ENCODE measurements at places on chromosomes 1 and 21.

- DNase-seq, result no peak
Measured at GRCh38 chr1:46506470-46507219, 17.0 kb downstream of the DMBX1 start.

DNA sequence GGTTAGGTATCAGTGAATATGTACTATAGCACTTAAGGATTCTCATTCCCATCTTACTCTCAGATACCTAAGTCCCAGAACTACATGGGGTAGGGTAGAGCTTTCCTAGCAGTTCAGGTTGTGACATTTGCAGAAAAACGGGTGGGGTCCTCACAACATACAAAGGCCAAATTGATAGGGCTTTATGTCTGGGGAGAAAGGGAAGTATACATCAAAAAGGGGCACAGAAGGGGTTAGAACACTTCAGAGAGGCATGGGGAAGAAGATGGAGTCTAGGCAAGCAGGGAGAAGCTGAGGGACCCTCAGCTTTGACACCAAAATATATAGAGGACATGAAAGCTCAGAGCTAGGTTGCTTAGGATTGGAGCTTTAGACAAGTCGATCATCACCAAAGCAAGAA, 3.6 kb downstream of the UROD start:
- DNase-seq, result no peak

GRCh38 chr1:204190212-204191211, 5.8 kb downstream of the KISS1 start:
- DNase-seq, result no peak

- DNase-seq, result peak; percentile 40
Measured at GRCh38 chr1:61011561-61012263, 70.6 kb upstream of the NFIA start.

DNA sequence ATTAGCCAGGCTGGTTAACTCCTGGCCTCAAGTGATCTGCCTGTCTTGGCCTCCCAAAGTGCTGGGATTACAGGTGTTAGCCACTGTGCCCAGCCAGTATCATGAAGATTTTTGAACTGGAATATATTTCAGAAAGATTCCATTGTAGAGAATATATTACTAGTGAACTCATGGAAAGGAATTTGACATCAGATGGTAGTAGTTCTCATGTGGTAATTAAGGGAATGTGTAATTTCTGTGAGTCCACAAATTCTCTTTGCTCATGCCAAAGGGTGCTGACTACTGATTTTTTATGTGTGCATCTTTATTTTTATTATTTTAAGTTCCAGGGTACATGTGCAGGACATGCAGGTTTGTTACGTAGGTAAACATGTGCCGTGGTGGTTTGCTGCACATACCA, 10.4 kb downstream of the DTL start:
- no peak for DNase-seq

DNA sequence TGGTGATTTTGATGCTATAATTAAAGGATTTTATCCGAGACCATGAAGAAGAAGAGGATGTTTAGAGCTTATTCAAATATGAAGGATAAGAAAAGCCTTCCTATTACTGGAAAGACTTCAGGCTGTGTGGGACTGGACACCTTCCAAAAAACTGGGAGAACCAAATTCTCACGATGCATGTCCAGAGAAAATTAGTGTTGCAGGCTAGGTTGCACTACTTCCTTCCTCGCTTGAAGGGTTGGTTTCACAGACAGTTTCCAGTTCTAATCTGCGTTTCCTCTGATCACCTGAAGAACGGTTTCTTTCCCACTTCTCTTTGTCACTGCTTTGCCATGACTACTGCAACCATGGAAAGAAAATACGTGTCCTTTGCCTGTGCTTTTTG, 2.0 kb downstream of the MTARC2 start:
- DNase-seq, result no peak

DNA sequence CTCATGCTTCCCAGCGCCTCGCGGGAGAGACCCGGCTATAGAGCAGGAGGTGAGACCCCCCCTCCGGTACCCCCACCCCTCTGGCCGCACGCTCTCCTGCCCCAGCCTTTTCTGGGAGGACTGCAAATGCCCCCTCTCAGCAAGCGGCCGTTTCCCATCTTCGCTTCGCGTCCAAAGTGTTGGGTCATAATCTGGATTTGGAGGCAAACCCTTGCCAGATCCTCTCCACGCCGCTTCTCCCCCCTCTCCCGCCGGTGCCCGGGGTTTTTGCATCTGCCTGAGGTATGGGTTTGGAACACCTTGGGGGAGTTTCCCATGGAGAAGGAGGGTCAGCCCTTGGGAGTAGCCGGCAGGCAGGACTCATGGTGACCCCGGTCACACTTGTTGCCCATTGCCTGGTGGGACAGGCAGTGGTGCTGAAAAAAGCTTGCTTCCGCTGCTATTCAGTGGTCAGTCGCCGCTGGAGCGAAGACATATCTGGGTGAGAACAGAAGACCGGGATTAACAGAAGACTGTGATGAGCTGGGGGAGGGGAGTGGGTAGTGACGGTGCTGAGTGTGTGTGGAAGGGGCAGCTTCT, 935 bp downstream of the KCNK2 start:
- no peak for DNase-seq

DNA sequence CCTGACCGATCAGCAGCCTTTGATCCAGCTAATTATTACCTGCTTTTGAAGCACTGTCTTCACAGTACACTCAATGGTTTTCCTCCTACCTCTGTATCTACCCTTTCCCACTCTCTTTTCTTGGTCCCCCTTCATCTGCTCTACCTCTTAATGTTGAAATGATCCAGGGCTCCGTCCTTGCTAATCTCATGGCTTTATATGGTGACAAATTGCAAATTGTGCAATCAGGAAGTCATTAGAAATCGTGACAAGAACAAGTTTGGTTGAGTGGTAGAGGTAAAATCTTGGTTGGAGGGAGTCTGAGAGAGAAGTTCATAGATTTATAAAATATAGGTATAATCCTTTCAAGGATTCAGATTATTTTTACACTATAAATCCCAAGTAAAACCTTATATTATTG, 9.6 kb upstream of the CYB5R1 start:
- no peak for DNase-seq

DNA sequence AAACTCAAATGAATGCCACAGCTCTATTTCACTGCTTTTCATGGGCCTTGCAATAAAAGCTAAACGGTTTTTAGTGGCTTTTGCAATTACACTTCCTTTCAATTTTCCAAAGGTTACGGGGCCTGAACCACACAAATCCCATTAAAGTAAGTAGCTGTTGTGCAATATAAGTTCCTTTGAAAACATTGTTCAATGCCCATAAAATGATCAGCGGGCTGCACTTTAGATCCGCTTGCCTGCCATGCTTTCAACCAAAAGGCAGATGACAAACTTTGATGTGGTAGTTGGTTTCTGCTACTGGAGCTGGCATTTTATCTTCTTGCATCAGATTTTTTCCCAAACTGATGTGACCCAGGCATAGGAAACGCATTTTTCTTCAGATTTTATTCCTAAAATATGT, 50.2 kb downstream of the PRRX1 start:
- DNase-seq, result no peak

DNA sequence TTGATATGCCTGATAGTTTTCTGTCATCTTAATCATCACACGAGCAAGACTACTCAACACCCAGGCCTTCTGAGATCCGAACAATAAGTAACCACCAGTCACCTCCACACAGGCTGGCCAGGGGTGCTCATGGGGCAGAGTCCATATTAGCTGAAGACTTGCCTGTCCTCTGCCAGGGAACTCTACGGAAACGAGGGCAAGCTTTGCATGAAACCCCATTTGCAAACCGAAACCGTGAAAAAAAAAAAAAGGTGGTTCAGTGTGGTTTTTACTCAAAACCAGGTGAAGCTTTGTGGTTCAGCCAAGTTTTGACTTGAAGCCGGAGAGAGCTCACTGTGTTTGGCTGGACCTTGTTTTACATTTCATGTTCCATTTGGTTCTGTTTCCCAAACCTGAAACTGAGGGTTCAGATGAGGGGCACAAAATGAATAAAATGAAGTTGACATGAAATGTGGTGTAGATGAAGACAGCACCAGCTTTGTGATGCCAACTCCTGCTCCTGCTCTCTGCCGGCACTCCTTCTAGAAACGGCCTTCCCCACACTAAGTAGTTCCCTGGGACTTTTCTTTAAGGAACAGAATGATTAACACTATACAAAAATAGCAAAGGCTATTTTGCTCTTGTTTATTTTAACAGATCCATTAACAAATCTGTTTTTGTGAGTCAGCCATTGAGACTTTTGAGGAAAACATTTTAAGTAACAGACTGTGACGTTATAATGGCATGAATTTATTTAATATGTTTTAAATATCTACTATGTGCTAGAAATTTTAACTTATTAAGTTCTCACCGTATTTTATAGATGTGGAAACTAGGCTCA, 74.7 kb downstream of the RUNX1 start:
- DNase-seq, result no peak

DNA sequence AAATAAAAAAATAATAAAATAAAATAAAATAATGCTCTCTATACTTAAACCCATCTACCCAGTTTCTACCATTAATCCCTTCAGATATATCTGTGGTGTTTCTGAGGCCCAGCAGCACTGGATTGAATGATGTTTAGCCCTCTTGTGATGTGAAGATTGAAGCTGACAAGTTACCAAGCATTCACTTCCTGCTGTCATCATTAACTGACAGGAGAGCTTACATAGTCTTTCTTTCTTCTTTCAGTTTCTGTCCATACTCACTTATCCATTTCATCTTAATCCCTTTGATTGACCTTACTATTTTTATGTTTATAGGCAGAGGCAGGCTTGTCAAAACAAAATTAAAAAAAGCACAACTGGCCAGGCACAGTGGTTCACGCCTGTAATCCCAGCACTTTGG, 38.8 kb upstream of the PGD start:
- DNase-seq, result no peak

GRCh38 chr1:207131163-207131562, 27.1 kb downstream of the C4BPA start:
- DNase-seq, result no peak

GRCh38 chr21:45588086-45588825, 46.0 kb upstream of the SLC19A1 start:
- DNase-seq, result no peak

DNA sequence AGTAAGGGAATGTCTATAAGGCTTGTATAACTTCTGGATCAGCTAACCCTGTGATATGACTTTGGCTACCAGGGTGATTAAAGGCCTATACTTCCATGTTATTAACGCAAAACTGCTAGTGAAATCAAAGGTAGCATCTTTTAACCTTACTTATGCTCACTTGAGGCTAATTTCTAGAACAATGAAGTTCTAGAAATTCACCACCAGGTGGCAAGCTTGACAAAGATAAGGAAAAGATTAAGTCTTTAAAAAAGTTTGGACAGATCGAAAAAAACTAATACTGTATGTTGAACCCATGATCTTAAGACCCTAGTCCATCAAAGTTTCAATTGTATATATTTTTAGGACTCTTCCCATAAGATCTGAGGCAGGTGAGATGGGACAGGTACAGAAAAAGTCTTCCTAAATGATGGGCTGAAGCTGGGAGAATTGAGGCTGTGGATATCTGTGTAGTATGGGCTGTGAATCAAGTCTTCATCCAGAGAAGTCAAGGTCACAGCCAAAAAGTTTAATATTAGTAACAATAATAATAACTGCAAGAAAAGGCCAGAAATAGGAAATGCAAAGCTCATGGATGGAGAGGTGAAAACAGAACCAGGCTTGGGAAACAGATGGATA, 18.8 kb downstream of the KYAT3 start:
- DNase-seq, result no peak

DNA sequence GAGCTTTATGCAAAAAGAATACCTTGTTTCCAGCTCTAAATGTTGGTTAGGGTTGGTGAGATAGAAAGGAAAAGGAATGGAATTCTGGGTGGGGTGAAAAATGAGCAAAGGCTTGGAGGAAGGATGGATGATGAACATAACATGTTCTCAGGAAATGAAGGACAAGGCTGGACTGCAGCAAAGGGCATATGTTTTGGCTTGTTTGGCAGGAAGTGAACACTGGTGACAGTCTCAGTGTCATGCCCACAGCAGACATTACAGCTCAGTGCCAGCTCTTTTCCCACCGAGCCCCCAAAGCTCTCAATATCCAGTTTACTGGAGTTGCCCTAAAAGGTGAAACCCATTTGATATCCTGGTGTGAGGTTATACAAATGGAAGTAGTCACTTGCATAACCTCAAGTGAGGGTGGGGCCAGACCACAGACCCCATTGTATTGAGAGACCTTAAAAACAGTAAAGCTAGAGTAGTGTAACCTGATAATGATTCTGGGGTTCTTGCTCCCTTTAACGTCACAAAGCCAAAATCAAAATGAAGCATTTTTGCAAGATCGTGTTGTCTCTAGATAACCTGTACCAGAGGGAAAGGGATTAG, 270.6 kb downstream of the NFIA start:
- no peak for DNase-seq

- no peak for DNase-seq
Measured at GRCh38 chr1:82377201-82377884, 576.6 kb downstream of the ADGRL2 start.

DNA sequence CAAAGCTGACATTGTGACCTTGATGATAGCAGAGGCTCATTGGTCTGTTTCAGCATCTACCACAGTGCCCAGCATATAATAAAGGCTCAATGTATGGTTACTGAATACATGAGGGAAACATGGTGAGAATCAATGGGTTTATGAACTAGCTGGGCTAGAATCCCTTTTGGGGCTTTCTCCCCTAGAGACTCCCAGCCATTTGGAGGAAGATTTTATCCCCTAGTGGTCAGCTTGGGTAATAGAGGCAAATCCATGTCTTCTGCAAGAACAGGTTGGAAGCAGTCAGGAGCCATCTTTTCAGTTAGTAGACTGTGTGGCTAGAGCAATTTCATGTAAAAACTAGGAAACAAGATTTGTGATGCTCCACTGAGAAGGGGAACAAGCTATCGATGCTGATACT, 15.8 kb upstream of the REG4 start:
- DNase-seq, result no peak

DNA sequence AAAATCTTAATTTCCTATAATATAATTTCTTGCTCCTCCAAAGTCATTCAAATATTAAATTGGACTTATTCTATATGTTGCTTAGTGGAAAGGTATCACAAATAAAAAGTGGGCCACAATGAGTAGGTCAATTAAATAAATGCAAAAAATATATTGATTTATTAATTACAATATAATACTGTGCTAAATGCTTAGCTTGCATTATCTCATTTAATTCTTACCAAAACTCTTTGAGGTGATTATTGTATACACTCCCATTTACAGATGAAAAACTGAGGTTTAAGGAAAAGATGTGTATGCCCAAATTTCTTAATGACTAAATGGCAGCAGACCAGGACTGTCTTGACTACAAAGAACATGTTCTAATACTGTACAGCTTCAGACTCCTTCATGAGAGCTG, 325.3 kb upstream of the SGIP1 start:
- DNase-seq, result no peak

DNA sequence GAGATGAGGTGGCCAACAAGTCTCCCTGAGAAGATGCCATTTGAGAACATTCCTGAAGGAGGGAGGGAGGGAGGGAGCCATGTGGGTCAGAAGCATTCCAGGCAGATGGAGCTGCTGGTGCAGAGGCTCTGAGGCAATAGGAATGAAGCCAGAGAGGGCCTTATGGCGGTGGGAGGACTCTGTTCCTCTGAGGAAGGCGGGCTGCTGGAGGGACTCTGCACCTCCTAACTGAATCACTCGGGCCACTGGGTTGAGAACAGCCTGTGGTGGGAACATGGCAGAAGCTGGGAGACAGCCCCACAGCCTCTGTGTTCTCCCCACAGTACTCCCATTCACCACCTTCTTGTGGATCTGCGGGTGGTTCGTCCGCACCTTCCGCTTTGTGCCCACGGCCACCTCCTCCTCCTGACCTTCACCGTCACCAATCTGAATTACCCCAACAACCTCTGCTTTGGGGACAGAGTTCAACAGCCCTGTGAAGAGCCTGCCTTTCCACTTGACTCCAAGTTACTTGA, 2.4 kb upstream of the TMEM125 start:
- DNase-seq, result no peak
